ENCODE measurements at places on chromosomes 5 and 9.

DNA sequence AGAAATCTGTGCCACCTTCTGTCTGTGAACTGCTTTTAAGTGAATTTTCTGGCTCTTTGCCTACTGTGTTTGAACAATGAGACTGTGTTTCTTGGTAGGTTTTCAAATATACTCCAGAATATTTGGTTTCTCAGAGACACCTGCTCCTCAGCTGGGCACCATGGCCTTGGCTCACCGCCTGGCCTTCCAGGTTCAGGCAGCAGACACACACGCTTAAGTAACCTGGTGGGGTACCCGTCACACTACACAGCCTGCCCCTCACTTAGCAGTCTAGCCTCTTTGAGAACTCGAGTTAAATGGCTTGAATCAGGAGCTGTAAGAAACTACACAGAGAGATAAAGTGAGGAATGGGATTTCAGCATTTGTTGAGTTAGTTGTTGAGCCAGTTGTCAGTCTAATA is 530.5 kb downstream of the MTRR start:
- no peak for DNase-seq

DNA sequence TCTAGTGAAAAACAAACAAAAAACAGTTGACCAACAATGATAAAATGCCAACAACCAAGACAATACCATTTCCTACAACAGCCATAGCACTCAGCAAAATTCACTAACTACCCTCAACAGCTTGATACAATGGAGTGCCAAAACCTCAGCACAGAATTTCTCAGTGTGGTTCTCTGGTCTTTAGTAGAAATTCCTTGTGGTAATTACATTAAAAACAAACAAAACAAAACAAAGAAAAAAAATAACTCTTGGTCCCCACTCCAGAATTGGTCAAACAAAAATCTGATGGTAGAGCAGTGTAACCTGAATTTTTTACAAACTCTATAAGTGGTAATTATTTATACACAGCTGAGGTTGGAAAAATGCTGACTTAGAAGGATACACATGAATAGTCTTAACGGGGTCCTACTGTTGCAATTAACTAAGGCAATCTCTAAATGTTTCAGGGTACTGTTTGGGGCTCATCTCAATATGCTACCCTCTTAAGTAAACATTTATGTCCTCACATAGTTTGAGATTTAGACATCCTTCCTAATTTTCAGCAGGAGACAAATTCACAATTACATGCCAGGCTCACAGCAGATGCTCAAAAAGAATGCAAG is 13.8 kb downstream of the CSNK1A1 start:
- no peak for DNase-seq

DNA sequence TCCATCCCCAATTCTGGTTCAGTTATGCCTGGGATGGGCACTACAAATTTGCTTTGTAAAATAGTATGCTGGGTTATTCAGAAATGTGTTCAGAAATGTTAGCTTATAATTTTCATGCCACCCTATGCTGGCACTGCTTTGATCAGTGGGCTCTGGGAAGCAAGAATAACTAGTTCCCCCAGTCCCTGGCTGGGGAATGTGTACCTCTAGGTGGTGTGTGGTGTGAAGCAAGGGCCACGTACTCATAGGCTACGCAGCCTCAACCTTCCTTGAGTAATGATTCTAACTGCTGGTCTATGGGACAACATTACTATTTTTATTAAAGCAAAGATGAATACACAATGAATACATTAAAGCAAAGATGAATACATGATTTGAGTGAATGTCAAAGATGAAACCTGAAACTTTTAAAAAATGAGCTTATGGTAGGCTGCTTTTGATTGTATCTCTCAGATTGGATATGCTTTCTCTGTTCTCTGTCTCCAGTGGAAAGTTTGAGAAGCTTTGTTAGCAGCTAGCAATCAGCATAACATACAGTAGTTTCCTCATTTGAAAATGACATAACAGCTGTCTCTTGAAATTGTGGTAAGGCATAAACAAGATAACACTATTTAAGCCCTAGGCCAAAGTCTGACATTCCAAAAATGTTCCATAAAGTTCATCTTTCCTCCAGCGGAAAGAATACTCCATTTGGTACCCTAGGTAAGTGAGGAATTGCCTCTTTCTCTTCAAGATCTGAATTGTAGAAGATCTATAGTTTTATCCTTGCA is 174.7 kb upstream of the NFIB start:
- DNase-seq: no peak

DNA sequence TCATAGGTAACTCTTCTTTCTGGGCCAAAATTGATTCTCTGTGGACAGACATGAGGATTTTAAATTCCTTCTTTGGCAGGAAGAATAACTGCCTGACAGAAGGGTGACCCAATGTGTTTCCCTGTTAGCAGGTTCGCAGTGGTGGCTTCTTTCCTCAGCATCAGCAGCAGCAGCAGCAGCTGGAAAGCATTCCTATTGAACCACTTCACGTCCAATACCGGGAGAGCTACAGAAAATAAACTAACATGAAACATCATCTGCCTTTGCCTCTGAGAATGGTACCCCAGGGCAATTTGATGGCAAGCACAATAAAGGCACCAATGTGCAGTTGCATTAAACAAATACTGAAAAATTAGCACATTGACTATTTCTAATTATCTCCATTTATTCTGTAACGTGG is 214.5 kb downstream of the TMEM167A start:
- DNase-seq: no peak

DNA sequence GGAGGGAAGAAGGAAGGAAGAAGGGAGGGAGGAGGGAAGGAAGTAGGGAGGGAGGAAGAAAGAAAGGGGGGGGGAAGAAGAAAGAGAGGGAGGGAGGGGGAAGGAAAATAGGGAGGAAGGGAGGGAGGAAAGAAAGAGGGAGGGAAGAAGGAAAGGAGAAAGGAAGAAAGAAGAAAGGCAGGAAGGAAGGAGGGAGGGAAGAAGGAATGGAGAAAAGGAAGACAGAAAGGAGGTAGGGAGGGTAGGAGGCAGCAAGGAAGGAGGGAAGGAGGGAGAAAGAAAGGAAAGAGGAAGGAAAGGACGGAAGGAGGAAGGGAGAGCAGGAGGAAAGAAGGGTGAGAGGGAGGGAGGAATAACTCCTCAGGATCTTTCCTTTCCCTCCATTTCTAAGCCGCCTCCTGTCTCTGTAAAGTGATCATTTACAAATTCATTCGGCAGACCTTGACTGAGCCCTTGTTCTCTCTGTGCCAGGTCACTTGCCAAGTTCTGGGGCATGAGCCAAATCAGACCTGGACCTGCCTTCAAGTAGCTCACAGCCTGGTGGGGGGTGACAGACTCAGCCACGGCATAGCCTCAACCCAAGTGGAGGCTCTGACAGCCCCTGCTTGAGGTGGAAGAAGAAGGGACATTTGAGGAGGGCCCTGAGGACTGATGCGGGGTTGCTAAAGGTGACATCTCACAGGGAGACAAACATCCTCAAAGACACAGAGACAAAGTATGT is 69.0 kb upstream of the HRH2 start:
- no peak for DNase-seq

- DNase-seq: no peak
Observed at GRCh38 chr9:123620239-123620638, 264.2 kb downstream of the CRB2 start.

DNA sequence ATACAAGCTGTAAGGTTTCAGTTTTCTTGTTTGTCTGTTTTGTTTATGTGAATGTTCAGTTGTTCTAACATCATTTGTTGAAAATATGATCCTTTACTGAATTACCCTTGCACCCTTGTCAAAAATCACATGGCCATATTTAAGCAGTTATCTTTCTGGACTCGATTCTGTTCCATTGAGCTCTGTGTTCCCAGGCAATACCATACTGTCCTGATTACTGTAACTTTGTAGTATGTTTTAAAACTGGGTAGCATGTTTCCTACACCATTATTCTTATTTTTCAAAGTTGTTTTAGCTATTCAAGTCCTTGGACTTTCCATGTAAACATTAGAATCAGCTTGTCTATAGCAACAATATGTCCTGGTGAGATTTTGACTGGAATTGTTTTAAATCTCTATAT is 66.7 kb upstream of the PRSS3 start:
- no peak for DNase-seq

GRCh38 chr9:101618698-101619097 is 23.9 kb upstream of the PPP3R2 start:
- DNase-seq: peak; percentile 73

DNA sequence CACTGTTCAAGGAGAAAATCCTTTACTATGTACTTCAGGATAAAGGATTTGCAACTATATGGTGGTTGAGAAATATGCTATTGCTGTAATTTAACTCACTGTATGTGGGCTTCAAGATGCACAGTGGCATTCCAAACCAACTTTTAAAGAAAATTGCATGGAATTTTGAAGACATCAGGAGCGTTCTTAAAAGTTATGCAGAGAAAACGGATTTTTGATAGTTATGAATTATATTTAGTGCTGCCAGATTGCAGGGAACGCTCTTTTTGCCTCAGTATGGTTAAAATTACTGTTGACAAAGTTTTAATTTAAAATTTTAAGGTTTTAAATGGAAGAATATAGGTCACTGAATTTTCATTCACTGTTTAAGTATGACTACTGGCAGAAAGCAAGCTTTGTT is 336.1 kb upstream of the EFNA5 start:
- DNase-seq: no peak

GRCh38 chr9:126589349-126589748 is 24.4 kb upstream of the LMX1B start:
- DNase-seq: no peak

GRCh38 chr5:19270153-19270552 is 717.8 kb downstream of the CDH18 start:
- peak; percentile 21 for DNase-seq

GRCh38 chr9:132171702-132172101 is 9.8 kb downstream of the NTNG2 start:
- DNase-seq: no peak

- no peak for DNase-seq
Observed at GRCh38 chr9:129672702-129673101, 7.3 kb downstream of the PRRX2 start.

DNA sequence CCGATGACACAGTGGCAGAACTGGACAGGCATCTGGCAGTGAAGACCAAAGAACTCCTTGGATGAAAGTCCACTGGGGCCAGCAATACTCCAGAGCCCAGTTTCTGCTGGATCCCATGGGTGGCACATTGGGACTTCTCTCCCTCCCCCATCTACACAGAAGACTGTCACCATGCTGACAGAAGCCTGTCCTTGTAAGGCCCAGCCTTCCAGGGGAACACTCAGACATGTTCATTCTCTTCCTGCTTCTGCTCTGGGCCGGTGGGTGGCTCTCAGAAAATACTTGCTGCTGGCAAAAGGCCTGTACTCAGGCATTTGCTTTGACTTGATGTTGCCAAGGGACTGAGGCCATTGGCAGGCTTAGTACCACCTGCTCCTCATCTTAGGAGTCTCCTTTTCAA is 48.3 kb upstream of the PTGS1 start:
- no peak for DNase-seq

DNA sequence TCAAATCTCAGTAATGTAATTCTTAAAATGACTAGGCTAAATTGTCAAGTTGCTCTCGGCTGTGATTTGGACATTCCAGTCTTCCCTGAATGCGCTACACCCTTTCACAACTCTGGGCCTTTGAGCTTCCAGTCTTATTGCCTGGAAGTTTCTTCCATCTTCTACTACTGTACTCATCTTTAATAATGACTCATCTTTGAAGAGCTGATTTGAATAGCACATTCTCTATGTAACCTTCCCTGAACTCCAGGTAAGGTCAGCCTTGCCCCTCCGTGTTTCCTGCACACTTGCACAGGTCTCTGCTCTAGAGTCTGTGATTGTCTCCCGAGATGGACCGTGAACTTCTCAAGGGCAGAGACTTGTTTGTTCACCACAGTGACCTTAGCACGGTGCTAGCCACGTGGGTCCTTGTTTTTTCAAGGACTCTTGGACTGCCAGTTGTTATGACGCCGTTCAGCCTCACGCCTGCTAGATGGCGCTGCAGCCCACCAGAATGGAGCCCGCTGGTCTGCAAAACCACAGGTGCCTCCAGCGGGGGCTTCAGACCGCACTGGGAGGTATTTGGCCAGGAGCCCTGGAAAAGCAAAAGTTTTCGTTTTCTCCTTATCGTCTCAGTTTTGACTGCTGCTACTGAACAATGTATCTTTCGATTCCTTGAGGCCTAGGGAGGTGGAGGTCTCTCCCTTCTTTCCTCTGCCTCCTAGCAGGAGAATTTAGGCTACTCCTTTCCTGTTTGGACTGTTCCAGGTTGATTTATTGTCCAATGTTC is 44.4 kb downstream of the SEC61B start:
- peak; percentile 77 for DNase-seq

DNA sequence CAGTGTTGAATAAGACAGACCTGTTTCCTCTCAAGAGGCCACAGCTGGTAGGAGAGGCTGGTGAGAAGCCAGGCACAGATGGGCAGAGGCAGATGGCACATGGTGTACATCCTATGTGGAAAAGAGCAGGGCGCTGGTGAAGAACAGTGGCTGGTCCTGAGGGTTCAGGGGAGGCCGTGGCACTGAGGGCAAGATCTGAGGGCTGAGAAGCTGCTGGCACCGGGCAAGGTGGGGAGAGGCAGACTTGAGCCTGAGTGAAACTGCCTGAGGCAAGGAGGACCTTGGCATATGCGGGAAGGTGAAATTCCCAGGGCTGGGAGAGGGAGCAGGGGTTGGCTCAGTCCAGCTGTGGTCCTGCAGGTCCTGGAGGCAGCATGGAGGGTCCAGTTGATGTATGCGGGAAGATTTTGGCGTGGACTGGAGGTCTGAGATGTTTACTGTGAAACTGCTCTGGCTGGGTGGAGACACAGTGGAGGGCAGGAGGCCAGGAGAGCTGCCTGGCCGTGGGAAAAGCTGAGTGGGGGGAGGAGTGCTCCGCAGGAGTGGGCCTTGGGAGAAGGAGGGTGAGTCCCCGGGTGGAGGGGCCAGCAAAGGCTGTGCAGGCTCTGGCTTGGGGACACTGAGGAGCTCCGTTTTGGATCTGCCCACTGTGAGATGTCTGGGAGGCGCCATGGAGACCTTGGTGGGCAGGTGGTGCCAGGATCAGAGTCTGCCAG is 2.6 kb downstream of the MAN1B1 start:
- DNase-seq: no peak

DNA sequence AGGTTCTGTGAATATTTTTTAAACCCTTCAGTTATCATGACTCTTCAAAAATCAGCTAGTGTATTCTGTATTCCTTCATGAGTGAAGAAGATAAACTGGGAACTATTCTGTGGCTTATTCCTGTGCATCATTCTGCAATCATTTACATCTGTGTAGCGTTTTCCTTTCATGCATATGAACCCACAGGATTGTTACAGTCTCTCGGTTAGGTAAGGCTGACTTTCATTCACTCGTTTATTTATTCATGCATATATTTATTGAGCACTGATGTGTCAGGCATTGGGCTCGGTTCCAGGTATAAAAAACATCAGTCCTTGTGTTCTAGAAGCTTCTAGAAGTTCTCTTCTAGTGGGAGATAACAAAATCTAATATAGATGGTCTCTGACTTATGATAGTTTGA is 318.4 kb downstream of the MAN2A1 start:
- peak; percentile 23 for DNase-seq

GRCh38 chr5:162174358-162174974 is 106.9 kb downstream of the GABRG2 start:
- DNase-seq: no peak

DNA sequence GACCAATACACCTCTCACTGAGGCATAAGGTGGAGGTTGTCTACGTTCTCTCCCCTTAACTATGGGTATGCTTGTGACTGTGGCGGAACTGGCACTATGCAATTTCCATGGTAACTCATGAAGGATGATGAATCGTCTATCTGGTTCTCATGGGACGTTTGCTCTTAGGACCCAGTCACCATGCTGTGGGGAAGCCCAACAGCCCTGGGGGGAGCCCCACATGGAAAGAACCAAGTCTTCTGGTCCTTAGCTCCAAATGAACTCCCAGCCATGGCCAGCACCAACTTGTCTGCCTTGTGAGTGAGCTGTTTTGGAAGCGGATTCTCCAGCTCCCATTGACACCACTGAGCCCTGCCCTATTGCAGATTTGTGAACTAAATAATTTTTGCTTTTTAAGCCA is 188.7 kb upstream of the S1PR3 start:
- DNase-seq: no peak

Data from fibroblast of upper back skin (primary cell).